Frontal cortex (tissue), 4 donors: ENCODE measurements at places on chromosomes 13 and 19.

DNA sequence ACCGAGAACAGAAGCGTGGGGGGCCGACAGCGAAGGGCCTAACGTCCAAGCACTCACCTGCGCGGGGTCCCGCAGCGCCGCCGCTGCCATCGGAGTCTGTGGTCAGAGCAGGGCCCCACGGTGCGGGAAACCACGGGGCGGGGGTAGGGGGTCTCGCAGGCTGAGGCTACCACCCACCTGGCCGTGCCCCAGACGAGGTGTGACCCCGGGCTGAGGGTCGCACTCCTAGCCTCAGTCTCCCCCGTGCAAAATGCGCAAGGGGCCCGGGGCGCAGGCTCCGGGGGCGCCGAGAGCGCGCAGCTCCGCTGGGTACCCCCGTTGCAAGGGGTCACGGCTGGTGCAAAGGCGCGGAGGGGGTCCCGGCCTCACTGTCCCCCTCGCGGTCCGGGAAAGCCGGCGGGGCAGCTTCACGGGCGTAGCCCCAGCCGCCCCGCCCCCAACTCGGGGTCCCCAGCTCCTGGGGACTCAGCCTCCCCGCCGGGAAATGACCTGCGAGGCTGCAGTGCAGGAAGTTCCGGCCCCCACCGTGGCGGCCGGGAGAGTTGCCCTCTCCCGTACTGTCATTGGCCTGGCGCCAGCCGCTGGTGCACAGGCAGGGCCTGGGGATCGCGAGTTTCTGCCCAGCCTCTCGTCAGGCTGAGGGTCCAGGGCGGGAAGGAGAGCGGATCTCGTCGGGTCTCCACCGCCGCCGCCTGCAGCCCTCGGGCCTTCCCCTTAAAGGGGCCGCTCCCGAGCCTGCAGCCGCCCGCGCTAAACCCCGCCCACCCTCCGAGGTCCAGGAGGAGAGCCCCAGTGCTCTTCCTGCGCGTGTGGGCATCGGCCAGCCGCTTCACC, at the start of gene ZNF792:
TSS of gene ZNF792 (minus strand) at position 657 of the 834 bp plus-strand sequence. CDS start at position 90, 567 bp downstream.
- DNase-seq, result peak; percentile 75

GRCh38 chr19:39752390-39752789, 14.6 kb upstream of the CLC start:
- no peak for DNase-seq

DNA sequence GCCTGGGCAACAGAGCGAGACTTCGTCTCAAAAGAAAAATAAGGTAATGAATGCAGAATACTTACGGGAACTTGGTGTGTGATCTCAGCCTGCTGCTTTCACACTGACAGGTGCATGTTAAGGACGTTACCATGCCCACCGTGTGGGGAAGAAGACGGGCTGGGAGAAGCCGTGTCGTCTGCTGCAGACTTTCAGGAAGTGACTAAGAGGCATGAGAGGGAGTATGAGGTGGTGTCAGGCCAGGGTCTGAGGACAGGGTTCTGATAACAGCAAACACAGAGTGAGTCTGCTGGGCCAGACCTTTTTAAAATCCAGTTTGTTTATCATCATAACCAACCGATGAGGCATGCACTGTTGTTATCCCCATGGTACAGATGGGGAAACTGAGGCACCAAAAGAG, 13.6 kb upstream of the GALP start:
- no peak for DNase-seq

GRCh38 chr19:48393559-48394330, at the start of gene GRIN2D:
Gene GRIN2D, plus strand, starts transcription at chr19:48393668. Its CDS starts 4,725 bp downstream, at chr19:48398393.
- DNase-seq, result peak; percentile 48
